D721Med (cell line): ENCODE measurements at places on chromosomes 2 and 18.

GRCh38 chr2:15622614-15623480 is 31.2 kb downstream of the DDX1 start:
- no peak for DNase-seq

GRCh38 chr2:226995625-226996041 is 159.8 kb downstream of the RHBDD1 start:
- DNase-seq: no peak

GRCh38 chr2:217953531-217953932 is 49.3 kb downstream of the TNS1 start:
- DNase-seq: no peak

- DNase-seq: no peak
These were observed 12.8 kb downstream of the REV1 start for GRCh38 chr2:99477054-99477453.

GRCh38 chr18:59038295-59039039 is 101.2 kb upstream of the SEC11C start:
- no peak for DNase-seq

DNA sequence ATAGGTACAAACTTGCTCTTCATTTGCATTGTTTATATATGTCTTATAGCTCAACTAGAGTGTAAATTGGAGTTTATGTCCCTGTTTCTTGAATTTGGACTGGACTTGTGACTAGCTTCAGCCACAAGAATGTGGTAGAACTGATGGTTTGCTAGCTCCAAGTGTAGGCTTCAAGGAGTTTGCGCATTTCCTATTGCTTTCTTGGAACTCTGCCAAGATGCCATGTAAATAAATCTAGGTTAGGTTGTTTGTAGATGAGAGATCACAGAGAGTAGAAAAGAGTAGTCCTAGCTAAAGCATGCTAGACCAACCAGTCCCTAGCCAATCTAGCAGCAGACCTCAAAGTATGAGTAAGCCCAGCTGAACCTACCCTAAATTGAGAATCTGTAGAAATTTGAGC is 183.0 kb upstream of the CYP26B1 start:
- DNase-seq: no peak

- DNase-seq: no peak
These were observed 447.0 kb upstream of the ID2 start for GRCh38 chr2:8234757-8235374.

GRCh38 chr2:237669283-237669627 is 41.9 kb downstream of the LRRFIP1 start:
- no peak for DNase-seq

DNA sequence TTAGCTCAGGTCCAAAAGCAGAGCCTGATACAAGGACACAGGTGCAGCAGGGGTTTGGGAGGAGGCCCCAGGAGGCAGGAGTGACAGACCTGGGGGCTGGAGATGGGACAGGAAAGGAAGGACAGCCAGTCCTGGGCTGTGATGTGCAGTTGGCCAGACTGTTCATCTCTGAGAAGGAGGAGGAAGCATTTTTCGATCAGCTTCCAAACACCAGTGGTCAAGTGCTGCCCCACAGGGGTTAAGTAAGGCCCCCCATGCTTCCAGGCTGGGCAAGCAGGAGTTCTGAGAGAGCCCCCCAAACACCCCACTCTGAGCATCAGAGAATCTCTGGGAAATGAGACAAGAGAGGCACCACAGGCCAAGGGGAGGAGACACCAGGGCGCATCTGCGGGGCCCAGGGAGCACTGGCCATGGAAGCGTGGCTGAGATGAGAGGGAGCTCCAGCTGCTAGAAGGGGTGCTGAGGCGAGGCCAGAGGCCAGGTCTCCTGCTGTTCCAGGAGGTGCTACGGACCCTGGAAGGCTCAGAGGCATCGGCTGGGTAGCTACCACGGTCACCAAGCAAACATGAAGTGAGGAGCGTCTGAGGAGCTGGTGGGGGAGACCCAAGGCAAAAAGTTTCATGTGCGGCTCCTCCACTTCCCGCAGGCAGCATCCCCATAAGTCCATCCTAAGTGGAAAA is 5.6 kb upstream of the HDAC4 start:
- DNase-seq: no peak

- no peak for DNase-seq
These were observed 80.3 kb upstream of the GATA6 start for GRCh38 chr18:22088996-22089640.

DNA sequence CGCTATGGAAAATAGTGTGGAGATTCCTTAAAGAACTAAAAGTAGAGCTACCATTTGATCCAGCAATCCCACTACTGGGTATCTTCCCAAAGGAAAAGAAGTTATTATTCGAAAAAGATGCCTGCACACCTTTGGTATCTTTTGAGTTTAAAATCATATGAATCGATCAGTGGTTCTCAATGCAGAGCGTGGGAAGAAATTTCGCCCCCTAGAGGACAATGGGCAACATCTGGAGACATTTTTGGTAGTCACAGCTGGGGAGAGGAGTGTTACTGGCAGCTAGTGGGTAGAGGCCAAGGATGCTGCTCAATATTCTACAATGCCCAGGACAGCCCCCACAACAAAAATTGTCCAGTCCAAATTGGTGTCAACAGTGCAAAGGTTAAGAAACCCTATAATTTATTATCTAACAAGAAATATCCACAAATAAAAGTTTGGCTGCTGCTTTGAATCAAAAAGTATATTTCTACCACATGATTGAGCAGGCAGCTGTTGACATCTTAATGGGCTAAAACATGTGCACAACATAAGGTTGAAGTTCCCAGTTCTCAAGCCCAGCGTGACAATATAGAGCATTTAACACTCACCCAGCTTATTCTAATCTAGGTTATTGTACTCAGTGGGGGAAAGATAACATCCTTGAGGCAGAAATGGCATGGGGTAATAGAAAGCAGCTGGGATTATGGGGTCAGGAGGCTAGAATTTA is 425.7 kb downstream of the LRATD1 start:
- no peak for DNase-seq

GRCh38 chr2:72961853-72962468 is 44.6 kb downstream of the EMX1 start:
- no peak for DNase-seq

- DNase-seq: no peak
These were observed 270.0 kb downstream of the SLC8A1 start for GRCh38 chr2:40181855-40182254.

GRCh38 chr18:54127759-54128378 is 96.6 kb downstream of the MBD2 start:
- DNase-seq: peak; percentile 61

DNA sequence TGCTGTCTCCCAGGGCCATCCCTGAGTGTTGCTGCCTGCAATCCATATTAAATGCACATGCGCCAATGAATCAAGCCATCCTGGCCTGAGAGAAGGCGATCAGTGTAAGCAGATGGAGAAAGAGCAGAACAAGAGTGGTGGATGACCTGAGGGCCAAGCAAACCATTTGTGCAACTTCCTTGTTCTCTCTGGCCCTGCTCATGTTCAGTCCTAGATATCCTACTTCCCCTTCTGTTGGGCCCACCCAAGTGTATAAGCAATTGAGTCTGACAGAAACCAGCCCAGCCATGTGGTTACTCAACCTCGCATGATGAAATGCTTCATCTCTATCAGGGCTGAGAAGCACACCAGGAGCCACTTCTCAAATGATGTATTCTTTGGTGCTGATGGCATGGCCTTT is 383.1 kb upstream of the ID2 start:
- no peak for DNase-seq

GRCh38 chr18:1578505-1578904 is 673.8 kb downstream of the ADCYAP1 start:
- no peak for DNase-seq

GRCh38 chr2:127145280-127145895 is 38.4 kb upstream of the BIN1 start:
- no peak for DNase-seq

- no peak for DNase-seq
These were observed 28.1 kb downstream of the FAM171B start for GRCh38 chr2:186721956-186722355.

DNA sequence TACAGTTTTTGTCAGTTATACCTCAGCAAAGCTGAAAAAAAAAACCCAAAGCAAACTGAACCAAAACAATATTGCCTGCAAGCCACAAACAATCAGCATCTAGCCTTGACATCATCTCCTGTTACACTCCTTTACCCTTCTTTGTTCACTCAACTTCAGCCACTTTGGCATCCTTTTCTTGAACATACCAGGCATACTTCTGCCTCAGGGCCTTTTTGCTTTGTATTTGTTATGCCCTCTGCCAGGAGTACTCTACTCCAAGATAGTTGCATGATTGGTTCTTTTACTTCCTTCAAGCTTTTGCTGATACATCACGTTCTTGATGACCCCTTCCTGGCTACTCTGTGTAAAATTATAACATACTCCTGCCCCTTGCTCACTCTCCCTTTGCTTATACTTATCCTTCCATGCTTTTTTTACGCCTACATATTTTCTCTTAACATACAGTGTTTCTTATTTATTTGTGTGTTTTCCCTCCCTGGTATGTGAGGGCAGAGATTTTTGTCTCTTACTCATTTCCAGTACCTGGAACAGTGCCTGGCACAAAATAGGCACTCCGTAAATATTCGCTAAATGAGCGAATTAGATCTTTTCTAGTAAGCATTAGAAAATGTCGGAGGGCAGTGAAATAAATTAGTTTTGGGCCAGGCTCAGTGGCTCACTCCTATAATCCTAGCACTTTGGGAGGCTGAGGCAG is 12.7 kb downstream of the ABI2 start:
- DNase-seq: no peak
